ENCODE measurements at places on chromosomes 5 and 9.

- no peak for DNase-seq
These were observed 217.5 kb downstream of the CDK5RAP2 start for GRCh38 chr9:120362446-120362845.

GRCh38 chr9:107484117-107484723 lies 5.3 kb downstream of the KLF4 start:
- DNase-seq: no peak

- no peak for DNase-seq
These were observed 44.7 kb upstream of the CRHBP start for GRCh38 chr5:76908166-76908565.

- no peak for DNase-seq
These were observed 154.2 kb downstream of the MPDZ start for GRCh38 chr9:13125261-13125660.

- no peak for DNase-seq
These were observed 222.3 kb downstream of the DMRT2 start for GRCh38 chr9:1272488-1272887.

DNA sequence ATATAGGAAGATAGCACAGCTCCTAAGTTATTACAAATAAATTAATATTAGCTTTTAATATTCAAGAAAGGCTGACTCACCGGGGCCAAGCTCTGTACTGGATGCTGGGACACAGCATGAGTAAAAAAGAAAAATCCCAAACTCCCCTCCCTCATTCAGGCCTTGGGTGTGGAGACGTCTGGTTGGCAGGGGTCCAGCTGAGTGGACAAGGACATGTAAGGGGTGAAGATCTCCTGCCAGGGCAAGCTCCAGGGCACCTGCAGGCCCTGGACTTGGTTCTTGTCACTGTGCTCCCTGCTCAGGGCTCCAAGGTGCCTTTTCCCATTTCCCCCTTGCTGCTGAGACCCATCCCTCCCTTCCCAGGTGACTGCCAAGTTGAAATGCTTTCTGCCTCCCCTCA lies 388.5 kb downstream of the ENC1 start:
- no peak for DNase-seq

GRCh38 chr9:110825950-110826349 lies 157.4 kb downstream of the MUSK start:
- DNase-seq: no peak

DNA sequence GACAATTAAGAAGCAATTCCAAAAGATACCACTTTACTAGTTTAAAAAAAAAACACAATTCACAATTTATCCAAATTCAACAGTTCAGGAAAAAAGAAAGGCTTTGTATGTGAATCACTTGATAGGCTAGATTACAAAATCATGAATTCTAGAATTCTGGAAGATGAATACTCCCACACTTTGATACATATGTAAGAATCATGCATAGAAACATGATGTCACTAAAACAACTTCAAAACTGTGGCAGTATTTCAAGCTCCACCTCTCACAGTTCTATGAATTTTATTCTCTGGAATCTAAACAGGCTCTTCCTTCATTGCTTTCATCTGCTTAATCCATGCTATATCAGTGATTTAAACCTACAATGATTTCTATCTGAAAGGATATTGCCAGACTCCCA lies 51.0 kb downstream of the GNAQ start:
- DNase-seq: no peak

GRCh38 chr5:14206028-14206725 lies 63.0 kb downstream of the TRIO start:
- no peak for DNase-seq

DNA sequence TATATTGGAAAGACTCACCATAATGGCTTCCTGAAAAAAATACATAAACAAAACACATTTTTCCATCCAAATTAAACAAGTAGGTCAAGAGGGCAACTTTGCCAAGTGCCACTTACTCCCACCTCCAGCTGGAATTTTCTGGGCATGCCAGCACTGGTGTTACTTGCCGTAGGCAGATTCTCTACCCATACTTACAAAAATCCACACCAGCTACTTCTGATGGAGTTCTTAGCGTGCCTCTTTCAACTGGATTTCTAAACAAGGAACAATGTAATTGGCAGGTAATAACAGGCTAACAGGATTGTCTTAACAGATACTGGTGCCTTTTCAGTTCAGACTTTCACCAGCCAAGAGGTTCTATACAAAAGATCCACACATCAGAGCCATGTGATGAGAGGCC lies 301.4 kb downstream of the MLLT3 start:
- DNase-seq: no peak

- DNase-seq: no peak
These were observed 13.0 kb downstream of the DENND4C start for GRCh38 chr9:19243366-19244033.

GRCh38 chr5:59600153-59600552 lies 293.4 kb downstream of the PDE4D start:
- no peak for DNase-seq

DNA sequence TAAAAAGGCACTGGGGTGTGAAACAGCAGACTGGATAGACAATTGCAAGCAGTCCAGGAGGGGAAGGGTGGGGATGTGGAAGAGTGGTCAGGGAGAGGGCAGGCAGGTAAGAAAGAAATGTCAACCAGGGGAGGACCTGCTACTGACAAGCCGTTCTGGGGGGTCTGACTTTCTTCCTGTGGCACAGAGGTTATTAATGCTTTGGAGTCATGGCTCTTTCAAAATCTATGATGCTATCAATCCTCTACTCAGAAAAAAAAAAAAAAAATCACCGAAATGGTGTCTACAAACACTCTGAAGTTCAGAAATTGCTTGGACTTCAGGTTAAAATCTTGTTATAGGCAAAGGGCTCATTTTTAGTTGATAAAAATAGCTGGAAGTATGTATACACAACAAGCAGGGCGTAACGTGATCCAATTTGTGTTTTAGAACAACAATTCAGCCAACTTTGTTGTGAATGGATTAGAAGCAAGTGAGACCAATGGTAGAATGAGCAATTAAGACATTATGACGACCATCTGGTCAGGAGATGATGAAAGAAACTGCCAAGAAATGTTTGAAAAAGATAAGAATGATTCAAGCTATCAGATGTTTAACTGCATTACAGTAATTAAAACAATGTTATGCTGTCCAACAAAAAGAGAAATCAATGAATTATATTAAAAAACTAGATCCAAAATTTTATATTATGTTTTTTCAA lies 255.2 kb downstream of the DEPDC1B start:
- DNase-seq: no peak

- DNase-seq: no peak
These were observed 14.2 kb downstream of the SPARC start for GRCh38 chr5:151672516-151672915.

DNA sequence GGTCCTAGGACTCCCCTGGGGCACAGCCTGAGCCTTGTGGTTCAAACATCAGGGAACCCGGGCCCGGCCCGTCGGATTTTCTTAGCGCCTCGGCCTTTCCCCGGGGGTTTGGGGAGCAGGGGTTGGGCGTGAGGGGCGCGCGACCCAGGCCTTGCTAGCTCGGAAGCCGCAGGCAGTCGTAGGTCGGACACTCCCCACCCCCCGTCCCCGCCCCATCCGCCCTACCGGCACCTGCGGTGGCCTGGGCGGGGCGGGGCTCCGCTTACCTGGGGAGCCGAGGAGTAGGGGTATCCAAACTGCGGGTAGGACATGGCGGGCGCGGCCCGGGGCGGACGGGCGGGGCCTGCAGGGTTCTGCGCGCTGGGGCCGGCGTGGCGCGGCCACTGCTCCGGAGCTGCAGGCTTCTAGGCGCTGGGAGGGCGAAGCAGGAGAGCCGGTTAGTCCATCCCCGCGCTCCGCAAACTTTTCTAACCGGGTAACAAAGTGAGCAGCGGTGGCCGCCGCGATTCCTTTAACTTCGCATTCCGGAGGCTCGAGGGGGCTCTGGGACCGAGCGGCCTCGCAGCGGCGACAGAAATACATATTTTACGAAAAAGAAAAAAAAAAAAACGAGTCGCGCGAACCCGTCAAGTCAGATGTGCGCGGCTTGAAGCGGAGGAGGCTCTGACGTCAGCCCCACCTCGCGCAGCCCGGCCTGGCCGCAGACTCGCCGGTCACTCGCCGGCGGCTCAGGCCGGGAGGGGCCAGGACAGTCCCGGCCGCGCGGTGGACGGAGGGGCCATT lies at the start of gene IRX4:
Gene IRX4 (minus strand): TSS at position 589 of the 783 bp plus-strand sequence. CDS start 278 bp downstream, at position 311.
- DNase-seq: peak; percentile 84

GRCh38 chr5:139690064-139690802 lies 42.1 kb downstream of the CXXC5 start:
- DNase-seq: no peak

DNA sequence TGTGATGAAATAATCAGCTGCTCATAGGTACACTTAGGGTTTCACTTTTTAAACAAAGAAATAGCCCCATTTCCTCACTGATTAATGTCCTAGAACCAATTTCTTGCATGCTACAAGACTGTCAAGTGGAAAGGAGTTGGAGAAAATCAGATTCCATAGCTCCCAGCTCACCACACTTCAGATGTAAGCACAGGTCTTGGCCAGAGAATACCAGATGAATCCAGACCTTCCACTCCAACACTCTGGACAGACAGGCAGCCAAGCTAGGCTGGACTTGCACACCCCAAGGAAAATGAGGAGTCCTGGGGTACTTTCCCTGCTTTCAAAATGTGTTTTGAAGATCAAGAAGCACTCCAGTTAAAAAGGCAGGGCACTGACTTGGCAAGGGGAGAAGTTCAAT lies 68.5 kb downstream of the KLHL3 start:
- no peak for DNase-seq

GRCh38 chr9:133558191-133559126 lies 24.0 kb downstream of the ADAMTSL2 start:
- DNase-seq: no peak

DNA sequence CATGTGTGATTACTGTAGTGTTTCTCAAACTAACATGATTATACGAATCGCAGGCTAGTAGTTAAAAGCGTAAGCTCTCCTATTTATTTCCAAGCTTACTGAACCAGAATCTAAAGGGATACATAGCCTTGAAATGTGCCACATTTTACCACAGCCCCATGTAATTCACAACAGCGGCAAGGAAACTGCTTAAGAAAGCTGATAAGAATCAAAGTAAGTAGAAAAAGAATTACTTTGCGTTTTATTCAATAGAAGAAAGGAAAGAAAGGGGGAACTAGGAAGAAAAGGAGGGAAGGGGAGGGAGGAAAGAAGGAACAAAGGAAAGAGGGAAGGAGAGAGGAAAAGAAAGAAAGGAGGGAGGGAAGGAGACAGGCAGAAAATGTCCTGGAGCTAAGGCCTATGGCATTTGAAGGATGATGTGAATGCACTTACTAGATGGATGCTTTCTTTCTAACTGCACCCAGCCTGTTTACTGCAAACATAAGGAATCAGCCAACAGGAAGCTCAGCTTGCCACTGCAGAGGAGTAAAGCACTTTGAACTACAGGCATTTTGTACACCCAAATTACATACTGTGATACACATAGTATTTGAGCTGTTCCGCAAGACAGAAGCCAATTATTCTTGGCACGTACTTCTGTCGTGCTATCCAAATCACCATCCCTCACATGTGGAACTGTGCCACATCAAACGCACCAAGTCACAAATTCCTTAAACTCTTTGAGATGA lies 521.7 kb downstream of the RAB3C start:
- DNase-seq: no peak

DNA sequence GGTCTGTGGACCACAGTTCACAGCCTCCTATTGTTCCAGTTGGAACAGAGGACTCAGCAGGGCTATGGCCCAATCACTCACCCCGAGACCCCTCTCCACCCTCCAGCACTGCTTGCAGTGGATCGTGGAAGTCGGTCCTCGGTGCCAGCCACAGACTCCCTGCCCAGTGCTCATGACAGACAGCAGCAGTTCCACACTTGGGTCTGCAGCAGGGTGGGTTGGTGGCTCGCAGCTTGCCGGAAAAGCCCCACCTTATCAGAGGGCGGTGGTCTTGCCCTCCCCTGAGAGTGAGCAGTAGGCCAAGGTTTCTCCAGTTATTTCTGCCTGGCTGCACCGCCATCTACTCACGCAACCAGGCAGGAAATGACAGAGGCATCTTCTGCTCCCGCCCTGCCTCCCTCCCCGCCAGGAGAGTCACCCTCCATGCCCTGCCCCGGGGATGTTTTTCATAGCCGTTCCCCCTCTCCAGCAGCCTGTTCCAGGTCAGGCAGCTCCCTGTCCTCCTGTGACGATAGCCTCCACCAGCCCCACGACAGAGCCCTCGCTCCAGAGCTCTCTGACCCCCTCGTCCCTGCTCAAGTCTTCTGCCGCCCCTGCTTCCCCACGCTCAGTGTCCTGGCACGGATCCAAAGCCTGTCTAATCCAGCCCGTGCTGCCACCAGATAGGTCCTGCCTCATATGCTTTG lies 34.5 kb downstream of the UNC5A start:
- no peak for DNase-seq

DNA sequence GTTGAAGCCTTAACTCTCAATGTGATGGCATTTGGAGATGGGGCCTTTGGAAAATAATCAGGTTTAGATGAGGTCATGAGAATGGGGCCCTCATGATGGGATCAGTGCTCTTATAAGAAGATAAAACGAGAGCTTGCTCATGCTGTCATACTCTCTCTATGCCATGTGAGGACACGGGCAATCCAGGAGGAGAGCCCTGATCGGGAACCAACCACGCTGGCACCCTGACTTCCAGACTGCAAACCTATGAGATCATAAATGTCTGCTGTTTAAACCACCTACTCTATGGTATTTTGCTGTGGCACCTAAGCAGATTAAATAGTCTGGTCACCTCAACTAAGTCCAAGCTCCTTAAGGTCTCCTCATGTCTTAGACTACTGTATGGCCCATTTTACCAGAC lies 10.0 kb downstream of the HMGCS1 start:
- DNase-seq: no peak

GRCh38 chr9:27659001-27659400 lies 85.7 kb upstream of the C9orf72 start:
- DNase-seq: no peak

DNA sequence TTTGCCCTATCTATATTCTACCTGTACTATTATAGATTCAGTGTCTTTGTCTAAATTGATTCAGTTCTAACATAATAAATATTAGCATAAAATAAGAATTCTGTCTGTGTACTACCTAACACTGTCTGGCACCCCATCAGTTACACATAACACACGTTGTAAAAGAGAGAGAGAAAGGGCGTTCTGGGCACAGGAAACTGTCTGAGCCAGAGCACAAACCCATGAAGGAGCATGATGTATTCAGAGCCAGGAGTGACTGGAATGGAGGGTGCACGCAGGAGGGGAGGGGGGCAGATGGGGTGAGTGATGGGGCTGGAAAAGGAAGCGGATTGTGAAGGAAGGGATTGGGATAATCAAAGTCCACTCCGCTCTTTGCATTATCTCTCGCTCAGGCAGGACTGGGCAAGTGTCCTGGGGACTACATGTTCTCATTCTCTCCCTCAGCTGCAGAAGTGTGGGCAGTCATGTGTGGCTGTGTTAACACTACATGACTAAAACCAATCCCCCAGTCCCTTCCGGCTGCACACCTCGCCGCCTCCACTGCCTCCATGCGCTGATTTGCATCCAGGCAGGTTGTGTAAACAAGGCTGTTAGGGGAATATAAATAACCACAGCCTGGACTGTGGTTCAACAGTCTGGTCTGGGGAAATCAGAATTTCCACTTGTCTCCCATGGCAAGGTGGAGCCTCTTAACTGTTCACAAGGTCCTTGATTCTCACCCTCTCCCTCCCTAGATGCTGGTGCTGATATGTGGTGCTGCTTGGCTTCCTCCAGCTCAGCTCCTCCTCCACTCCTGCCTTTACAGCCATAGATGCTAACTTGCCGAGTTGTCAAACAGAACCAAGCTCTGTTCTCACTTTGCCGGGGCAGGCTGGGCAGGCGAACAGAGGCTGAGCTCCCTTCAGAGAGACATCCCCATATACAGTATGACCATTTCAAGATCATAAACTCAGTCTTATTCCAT lies 367.5 kb upstream of the BRINP1 start:
- DNase-seq: no peak

Data from H9 (cell line).